ENCODE measurements at places on chromosomes 5 and 9.
A peak's percentile ranks its signal among the peaks of the same experiment; 100 is the strongest.

DNA sequence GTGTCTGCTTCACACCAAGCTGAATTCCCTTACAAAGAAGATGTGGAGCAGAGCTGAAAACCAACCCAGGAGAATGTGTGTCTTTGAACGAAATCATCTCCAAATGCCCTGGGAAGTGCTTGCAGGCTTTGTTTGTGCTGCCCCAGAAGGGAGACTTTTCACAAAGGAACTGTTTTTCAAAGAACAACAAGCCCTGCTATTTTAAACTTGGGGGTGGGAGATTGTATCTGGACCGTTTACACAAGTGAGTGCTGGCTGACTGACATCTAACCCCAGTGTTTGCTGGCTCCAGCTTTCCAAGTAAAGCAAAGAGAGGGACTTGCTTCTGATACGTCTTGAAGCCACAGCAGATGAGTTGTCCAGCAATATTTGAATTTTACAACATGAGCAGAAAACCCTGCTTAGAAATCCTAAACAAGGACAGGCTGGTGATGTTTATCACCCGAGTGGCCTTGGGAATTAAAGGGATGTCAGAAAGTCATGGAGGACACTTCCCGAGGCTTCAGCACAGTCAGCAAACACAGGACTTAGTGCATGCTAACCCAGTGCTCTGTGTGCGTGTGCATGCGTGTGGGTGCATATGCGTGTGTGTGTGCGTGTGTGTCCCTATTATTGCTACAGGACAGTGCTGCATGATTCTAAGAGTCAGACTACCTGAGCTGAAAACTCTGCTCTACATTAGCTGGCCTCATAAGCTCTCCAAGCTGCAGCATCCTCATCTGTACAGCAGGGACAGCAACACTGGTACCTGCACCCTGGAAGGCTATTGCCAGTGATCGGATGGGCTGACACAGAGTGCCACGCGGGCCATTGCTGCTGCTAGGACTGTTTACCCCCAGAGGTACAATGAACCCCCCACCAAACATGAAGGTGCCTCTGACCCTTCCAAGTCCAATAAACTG lies 1.4 kb downstream of the ADAMTS12 start:
- H3K4me1 ChIP-seq: peaks cover 2% of the 10 kb centered on the region
- no peak for DNase-seq
- H3K27ac ChIP-seq: no peak overlapping the region
- H3K36me3 ChIP-seq: no peaks in the 10 kb centered on the region
- peaks cover 57% of the 10 kb centered on the region for H3K27me3 ChIP-seq
- no peak overlapping the region for H3K4me3 ChIP-seq

DNA sequence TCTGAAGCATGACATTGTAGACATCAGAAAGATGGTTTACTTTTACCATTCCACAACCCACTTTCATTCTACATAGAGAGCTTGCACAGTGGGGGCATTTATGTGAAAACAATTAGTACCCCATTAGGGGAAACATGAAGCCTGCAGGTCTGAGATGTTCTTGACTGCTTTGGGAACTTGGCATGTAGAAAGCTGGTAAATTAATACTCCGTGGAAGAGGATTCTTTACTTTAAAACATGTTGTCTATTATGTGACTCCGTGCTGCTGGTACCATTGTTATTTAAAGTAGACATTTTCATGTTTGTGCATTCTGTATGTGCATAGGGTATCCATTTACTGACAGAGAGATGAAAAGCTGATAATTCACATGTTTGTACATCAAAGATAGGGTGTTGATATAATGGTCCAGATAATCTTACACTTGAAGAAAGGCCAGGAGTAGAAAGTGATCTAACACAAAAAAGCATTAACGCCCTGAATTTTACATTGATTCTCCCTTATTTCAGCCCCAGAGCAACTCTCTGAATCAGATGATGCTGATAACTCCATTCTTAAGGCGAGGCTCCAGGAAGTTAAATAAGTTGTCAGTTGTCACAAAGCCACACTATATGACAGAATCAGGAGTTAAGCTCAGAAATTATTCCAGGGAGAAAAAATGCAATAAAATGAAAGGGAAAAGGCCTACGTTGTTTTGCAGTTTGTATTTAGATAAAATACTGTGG lies 50.1 kb upstream of the CD180 start:
- H3K36me3 ChIP-seq: no peaks in the 10 kb centered on the region
- no peaks in the 10 kb centered on the region for H3K27me3 ChIP-seq
- no peak for DNase-seq
- no peak overlapping the region for H3K4me3 ChIP-seq
- peaks cover 14% of the 10 kb centered on the region for H3K4me1 ChIP-seq

DNA sequence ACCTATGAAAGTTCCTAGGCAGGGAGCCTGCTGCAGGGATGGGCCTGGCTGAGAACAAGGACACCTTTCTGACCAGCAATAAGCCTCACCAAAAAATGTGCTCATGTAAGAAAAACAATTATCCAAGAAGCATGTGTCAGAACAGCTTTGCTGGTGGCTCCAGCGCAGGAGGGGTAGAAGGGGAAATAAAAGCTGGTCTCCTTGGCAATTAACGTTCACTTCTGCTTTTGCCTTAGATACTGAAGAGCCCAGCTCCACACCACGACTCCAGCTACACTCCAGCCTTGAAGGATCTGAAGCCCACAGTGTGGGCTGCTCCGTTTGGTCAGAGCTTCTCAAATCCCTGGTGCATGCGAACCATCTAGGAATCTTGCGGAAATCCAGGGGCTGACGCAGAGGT lies 107.6 kb upstream of the PHYKPL start:
- H3K27ac ChIP-seq: no peak overlapping the region
- H3K4me1 ChIP-seq: no peaks in the 10 kb centered on the region
- no peak for DNase-seq
- H3K27me3 ChIP-seq: no peaks in the 10 kb centered on the region

DNA sequence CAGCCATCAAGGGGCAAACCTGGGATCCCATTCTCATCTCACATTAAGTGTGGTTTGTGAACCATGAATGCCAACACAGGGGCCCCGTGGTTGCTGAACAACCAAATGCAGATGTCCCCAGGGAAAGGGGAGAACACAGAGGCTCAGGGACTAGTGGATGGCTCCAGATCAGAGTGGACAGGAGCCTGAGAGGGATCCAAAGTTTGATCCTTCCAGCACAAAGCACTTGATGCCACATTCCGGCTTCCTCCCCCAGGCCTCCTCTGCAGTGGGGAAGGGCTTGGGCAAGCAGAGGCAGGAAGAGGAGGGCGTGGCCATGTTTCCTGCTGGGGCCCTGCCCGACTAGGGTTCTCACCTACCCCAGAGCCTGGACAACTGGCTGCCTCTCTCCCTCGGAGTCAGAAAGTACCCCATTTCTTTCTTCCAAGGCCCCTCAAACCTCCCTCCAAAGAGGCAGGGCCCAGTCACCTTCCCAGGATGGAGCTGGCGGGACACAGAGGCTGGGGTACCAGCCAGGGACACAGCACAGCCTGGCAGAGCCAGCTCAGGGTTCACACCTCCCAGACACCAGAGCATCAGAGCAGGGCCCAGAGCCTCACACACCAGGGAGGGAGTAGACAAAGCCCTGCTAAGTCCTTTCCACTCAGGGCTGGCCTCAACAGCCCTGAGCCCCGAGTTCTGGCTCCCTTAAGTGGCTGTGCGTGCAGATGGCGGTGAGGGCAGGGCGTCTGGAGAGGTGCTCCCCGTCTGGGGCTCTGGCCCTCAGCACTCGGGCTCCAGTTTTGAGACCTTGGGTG lies 4.3 kb upstream of the RNF44 start:
- H3K27ac ChIP-seq: peak overlapping the region; percentile 93
- H3K36me3 ChIP-seq: peaks cover 10% of the 10 kb centered on the region
- H3K4me3 ChIP-seq: peak overlapping the region; percentile 89
- no peaks in the 10 kb centered on the region for H3K27me3 ChIP-seq

DNA sequence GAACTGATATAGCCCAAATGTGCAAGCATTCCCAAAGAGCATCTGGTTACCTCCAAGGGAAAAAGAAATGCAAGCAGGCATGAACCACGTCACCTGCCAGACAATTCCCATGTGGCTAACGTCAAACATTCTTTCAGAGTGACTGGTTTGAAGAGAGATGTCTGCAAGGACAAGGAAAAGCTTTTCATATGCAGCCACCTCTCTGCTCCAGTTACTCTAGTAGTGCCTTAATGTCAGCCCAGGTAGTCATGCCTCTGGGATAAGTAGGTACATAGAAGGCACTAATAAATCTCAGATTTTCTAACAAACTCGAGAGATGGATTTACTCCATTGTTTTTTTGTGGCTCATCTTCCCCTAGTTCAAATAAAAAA lies 96.8 kb upstream of the IFNK start:
- H3K36me3 ChIP-seq: no peaks in the 10 kb centered on the region
- H3K4me3 ChIP-seq: no peak overlapping the region
- H3K27ac ChIP-seq: no peak overlapping the region
- H3K4me1 ChIP-seq: peaks cover 5% of the 10 kb centered on the region

DNA sequence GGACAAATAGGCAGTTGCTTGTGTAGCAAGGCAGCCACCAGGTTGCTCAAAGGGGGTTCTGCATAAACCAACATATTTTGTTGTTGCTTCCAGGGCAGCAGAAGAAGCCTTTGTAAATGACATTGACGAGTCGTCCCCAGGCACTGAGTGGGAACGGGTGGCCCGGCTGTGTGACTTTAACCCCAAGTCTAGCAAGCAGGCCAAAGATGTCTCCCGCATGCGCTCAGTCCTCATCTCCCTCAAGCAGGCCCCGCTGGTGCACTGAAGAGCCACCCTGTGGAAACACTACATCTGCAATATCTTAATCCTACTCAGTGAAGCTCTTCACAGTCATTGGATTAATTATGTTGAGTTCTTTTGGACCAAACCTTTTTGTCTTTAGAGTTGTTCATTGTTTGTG lies 20.8 kb downstream of the CLTA start:
- DNase-seq: no peak
- H3K4me3 ChIP-seq: no peak overlapping the region

DNA sequence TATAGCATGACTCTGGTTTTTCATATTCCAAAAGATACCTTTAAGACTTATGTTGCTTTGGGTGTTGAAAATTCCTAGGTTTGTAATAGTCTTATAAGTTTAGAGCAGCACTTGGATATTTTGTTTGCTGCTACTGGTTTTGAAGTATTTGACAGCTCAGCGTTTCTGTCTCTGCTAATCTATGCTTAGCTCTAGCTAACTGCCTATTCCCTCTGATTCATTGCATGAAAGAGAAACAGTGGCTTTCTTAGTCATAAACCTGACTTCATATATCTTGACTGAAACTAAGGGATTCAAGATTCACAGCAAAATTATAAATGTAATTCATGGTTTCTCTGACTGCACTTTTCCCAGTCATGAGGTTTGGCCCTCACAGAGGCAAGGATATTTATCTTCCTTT lies 35.6 kb upstream of the ANXA1 start:
- no peak for DNase-seq
- H3K36me3 ChIP-seq: no peaks in the 10 kb centered on the region

GRCh38 chr5:55497712-55498111 lies 37.1 kb downstream of the PLPP1 start:
- no peak for DNase-seq
- peaks cover 2% of the 10 kb centered on the region for H3K36me3 ChIP-seq
- no peak overlapping the region for H3K27ac ChIP-seq

DNA sequence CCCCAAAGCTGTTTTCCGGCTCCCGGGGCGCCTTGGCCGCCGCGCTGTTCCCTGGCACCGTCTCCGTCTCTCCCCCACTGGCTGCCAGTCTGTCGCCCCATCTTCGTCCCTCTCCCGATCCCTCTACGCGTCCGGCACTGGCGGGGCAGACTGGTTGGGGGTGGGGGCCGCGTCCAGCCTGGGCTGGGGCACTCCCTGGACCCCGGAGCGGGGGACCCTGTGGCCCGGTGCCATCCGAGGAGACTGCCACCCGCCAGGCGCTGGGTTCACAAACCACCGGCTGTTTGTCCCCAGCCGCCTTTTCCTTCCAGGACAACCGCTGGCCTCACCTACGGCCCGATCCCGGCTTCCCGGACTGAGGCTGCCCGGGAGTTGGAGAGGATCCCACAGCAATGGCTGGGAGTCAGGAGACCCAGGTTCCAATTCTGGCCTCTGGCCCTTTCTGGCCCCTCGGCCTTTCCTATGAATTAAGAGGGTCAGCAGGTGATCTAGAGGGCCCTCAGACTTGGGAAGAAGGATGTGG lies 1.0 kb upstream of the FIBCD1 start:
- no peak for DNase-seq
- H3K27me3 ChIP-seq: peaks cover 46% of the 10 kb centered on the region
- H3K4me3 ChIP-seq: no peak overlapping the region
- no peak overlapping the region for H3K27ac ChIP-seq
- peaks cover 13% of the 10 kb centered on the region for H3K4me1 ChIP-seq
- H3K36me3 ChIP-seq: no peaks in the 10 kb centered on the region

GRCh38 chr5:151239237-151239861 lies 13.6 kb upstream of the GM2A start:
- H3K27ac ChIP-seq: no peak overlapping the region
- H3K4me3 ChIP-seq: no peak overlapping the region
- peak; percentile 61 for DNase-seq
- H3K36me3 ChIP-seq: no peaks in the 10 kb centered on the region
- no peaks in the 10 kb centered on the region for H3K27me3 ChIP-seq
- H3K4me1 ChIP-seq: peaks cover 41% of the 10 kb centered on the region

DNA sequence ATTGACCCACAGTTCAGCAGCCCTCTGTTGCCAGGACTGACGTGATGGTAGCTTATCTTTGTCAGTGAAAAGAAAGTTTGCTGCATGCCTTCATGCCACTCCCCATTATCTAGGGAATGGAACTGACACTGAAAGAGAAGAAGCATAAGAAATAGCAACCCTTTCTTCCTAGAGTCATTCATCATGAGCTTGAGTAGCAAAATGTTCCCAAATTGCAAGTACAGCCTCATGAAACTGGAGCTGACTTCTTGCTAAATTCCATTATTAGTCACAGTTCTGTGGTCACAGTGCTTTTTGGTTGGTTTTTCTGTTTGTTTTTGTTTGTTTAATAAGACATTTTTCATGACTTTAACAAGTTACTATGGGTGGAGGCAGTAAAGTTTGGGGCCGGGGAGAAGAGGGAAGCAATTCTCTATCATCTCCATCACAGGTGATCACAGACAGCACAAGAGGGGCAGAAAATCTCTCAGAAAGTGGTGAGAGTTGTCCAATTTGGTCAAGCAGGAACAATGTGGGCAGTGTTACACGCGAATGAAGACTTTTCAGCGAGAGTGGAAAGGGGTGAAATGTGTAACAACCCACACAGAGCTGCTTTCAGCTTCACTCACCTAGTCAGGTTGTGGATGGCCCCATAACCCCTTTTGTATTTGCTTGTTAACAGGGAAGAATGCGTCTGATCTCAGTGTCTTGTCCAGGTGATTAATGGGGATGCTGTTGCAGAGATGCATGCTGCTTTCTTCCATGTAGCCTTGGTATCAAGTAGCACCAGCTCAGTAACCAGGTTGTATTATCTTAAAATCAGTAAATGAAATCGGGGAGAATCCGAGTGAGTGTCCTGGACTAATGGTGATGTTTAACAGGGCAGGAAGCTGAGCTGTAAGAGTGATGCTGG lies 440.4 kb downstream of the DMRT2 start:
- no peak for DNase-seq
- H3K36me3 ChIP-seq: no peaks in the 10 kb centered on the region
- H3K4me3 ChIP-seq: no peak overlapping the region
- H3K4me1 ChIP-seq: no peaks in the 10 kb centered on the region

- H3K36me3 ChIP-seq: peaks cover 7% of the 10 kb centered on the region
- no peak overlapping the region for H3K4me3 ChIP-seq
- H3K27ac ChIP-seq: no peak overlapping the region
- peak; percentile 74 for DNase-seq
- H3K4me1 ChIP-seq: peaks cover 8% of the 10 kb centered on the region
These were observed 62.8 kb downstream of the PFDN1 start for GRCh38 chr5:140239939-140240700.
